Cardiac septum (tissue), 1 donor: ENCODE measurements at places on chromosomes 5 and 9. TPM values are rescaled to one million over a fixed set of nuclear protein-coding genes. Genes with fewer than 3 reads are reported as not detected.

FBP2 gene
- not detected for total RNA-seq

PCDHA9 gene
- total RNA-seq = 0.03 TPM

FAM221B gene
- total RNA-seq = not detected

FCHO2 gene
- total RNA-seq = 15.5 TPM

NPDC1 gene
- 96.4 TPM for total RNA-seq

KIF3A gene
- 10.9 TPM for total RNA-seq

GALNT12 gene
- 0.38 TPM for total RNA-seq

DNA sequence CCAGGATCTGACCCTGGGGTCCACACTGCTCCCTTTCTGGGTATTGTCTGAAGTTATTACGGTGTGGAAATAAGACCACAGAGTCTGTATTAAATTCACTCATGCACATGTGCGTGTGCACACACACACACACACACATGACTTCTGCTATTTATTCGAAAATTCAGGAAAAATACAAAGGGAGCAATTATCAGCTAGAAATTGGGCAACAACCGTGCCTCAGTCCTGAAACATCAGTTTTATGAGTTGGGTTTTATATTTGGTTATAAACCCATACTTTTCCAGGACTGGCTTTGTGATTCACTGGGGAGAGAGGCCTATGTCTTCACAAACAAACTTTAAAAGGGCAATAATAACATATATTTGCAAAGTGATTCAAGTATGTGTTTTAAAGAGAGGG is 90.2 kb downstream of the ANGPTL2 start:
- DNase-seq = no peak

- DNase-seq = no peak
Observed at GRCh38 chr9:16120231-16120641, 567.4 kb downstream of the CCDC171 start.

GRCh38 chr5:95111141-95111540 is 173.8 kb downstream of the MCTP1 start:
- DNase-seq = no peak

DNA sequence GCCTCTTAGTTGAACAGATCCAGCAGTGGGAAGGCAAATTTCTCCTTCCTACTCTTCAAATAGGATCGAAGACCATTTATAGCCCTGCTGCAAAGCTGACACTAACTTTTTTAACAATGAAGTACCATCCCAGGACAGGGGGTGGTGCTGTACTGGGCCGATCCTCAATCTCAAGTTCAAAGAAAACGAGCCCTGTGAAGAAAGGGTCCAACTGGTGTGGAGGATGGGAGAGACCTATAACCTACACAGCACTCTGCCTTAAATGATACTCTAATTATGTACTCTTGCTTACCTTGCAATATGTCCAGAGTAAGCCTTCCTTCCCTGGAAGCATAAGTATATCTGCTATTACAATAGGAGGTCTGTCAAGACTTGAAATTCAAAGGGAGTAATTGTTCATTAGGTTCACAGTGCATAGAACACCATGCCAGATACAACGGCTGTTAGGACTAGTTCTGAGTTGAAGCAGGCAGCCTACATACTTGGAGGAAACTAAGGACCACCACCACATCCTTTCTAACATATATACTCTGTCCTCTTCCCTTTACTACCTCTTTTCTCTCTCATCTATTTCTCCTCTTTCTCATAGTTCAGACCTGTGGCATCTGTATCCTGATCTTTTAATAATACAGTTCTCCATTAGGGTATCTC is 6.2 kb downstream of the ETF1 start:
- DNase-seq = no peak

- DNase-seq = no peak
Observed at GRCh38 chr5:173806270-173807035, 81.7 kb upstream of the CPEB4 start.

- DNase-seq = no peak
Observed at GRCh38 chr5:142096382-142096781, 12.2 kb upstream of the NDFIP1 start.

GRCh38 chr5:66793049-66793448 is 196.9 kb downstream of the MAST4 start:
- DNase-seq = no peak

GRCh38 chr5:65924366-65925043 is 1.9 kb upstream of the ERBIN start:
- no peak for DNase-seq

- DNase-seq = no peak
Observed at GRCh38 chr9:9881692-9882091, 731.1 kb downstream of the PTPRD start.

DNA sequence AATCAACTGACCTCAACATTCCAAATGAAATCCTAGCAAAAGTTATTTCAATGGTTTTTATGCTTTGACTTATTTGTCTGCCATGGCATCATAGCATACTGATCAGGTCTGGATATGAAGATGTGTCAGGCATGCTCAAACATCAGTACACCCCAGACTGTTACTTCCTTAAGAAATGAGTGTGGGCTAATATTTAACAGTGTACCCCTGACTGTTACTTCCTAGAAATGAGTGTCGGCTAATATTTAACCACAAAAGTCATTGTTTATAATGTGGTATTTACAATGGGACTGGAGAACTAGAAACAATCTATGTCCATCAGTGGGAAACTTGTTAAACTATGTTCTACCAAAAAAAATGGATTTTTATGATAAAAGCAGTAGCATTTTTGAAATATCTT is 38.1 kb upstream of the HNRNPA0 start:
- DNase-seq = no peak

DNA sequence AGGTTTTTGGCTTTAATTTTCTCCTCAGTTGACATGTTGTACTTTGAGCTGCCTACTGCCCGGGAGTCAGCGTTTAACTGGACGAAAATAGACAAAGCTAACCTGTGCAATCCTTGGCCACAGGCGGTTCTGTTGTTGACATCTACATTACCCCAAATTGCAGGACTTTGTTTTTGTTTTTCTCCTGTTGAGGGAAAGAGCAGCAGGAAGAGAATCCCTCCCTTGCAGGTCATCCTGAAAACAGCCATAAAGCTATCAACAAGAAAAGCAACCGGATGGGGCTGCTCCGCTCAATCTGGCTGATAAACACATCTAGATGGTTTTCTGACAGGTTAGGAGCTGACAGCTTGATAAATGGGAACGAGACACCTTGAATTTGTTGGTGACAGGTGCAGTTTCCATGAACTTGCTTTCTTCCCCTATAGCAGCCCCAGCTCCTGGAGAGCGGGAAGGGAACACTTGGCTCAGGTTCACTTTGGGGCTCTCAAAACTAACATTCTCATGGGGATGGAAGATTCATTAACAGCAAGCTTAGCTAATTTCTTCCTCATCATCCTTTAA is 331.5 kb downstream of the SLIT3 start:
- no peak for DNase-seq

DNA sequence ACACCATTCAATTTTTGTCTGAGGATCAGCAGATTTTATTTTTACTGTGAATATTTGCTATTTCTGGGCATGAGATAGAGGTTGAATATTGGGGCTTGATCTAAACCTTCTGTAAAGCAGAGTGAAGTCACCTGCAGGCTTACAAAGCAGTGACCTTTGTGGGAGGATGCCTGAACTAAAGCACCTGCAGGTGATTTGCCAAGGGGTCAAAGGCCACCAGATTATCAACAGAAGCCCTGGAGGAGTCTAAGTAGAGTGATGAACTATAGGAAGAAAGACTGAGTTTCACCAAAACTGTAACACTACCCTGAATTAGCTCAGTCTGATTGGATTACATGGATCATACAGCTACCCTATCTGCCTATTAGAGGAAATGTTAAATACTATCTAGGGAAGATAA is 144.3 kb upstream of the PRLR start:
- DNase-seq = no peak

DNA sequence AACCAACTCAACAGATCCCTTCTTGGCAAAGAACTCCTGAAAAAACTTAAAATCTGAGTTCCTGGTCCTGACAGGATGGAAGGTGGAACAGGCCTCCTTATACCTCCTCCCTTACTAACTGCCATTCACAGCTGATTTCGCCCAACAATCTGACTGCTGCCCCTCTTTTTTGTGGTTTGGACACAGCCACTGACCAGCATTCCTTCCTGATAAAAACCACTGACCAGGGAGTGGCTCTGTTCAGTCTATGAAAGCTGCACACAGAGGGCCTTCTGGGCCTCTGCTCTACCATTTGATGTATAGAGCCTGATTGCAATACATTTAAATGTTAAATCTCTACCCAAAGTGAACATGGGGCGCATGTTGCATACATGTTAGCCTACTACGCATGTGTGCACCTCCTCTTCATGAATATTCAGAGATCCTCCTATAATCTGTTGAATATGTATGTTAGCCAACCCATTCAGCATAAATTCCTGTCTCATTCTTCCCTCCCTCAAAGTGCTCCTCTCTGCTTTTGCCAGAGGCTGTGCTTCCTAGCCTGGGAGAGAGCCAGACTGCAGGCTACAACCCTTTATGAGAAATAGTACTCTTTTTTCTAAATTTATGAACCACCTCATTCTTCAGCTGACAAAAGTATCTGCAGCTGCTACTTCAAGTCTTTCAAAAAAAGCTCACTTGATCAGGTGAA is 93.7 kb upstream of the MRPS30 start:
- no peak for DNase-seq

DNA sequence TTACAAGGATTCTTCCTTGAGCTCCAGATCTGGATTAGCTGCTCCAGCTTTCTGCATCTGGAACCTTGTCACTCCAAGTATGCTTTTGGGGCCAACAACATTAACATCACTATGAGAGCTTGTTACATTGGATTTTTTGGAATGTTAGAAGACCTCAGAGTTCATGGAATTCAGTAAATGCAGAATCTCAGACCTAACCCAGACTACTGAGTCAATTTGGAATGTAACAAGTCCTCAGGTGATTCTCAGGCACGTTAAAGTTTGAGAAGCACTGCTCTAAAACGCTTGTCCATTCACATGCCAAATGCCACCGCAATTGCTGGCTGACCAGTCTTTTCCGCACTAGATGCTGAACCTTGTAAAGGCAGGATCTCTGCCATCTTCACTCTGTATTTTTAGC is 251.4 kb upstream of the TRIM32 start:
- no peak for DNase-seq

DNA sequence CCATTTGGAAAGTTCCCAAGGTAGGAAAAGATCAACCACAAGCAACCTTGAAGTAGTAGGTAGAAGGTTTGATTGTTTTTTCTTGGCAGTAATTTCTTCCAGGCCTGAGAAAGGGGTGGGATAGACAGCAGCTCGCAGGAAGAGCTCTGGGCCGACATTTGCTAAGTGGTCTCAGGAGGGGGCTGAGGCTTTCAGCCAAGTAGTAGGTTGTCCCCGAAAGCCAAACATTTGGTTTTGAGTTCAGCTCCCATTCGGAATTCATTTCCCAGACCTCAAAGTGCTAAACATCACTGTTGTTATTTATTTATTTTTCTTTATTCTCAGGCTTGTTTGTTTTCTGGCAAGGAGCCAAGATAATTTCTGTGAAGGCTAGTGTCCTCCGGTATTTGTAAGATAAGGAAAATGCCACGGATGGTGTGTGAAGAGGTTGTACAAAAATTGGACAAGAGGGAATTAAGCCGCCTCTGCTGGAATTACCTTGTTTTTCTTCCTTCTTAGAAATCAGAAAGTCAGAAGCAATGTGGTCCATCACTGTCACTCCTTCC is 112.1 kb downstream of the KIF4B start:
- no peak for DNase-seq

- no peak for DNase-seq
Observed at GRCh38 chr9:17807613-17808282, 228.9 kb downstream of the SH3GL2 start.

DNA sequence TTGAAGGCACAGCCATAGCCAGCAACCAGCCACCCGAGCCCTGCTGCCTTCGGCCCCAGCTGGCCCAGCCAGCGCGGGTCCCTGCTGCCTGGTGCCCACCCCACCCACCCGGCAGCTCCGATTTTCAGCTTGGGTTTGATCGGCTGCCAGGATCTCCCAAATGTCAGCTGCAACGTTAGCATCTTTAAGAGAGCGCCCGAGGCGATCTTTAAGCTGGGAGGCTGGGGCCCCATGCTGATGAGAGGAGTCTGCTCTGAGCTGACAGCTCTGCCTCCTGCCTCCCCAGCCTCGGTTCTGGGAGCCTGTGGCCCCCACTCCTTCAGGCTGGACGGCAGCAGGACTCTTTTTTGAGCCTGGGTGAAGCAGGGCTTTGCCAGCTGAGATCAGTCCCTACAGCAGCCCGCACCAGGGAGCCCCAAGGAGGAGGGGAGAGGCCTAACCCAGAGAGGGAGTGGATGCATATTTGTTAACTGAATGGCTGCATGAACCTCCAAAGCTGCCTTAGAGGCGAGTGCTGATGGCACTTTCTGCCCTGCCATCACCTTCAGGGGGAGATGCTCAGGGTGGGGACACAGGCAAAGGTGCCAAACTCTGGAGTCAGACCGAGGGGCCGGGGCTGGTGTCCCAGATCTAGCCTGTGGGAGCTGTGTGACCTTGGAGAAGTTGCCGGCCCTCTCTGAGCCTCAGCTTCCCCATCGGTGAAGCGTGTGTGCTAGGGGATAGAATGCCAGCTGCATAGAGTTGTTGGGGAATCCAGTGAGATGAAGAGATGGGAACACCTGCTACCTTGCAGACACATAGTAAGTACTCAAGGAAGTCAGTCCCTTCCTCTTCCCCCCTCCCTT is 165.5 kb downstream of the C9orf50 start:
- no peak for DNase-seq

GRCh38 chr5:79901631-79902030 is 89.4 kb downstream of the MTX3 start:
- DNase-seq = no peak

DNA sequence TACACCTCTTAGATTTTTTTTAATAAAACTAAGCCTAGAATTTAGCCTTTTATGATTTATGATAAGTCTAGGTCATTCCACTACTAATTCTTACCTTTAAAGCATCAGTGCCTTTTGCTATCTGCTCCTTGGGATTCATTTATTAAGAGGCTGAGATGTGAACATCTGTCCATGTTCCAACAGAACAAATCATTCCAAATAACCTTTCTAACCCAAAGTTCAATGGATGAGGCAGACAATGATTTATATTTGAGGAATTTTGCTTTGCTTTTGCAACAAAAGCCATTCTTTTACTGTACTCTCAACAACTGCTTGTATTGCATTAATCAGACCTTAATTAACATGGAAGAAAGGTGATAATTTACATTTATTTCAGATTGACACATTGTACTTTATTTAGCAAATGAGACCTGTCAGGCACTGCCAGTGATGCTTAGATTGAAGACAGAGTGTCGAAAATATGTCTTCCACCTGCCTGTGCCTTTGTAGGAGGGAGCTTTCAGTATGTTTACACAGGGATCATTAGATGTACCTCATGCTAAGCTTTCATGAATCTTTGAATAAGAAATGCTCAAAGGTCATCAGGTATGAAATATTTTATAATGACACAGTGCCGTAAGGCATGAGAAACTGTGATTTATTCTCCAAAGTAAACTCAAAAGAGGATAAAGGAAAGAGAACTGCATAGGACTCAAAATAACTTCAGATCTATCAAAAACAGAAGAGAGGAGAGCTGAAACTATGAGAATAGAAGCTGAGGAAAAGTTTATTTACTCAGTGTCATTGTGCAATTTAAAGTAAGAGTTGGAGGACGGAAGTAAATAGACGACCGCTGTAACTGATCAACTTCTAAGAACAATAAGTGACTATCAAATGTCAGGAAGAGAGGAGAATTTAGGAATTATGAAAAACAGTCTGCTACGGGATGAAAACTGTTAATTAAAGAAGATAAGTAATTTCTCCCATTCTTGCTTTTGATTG is 36.7 kb upstream of the IZUMO3 start:
- no peak for DNase-seq
